ENCODE measurements at places on chromosomes 12 and 14.

DNA sequence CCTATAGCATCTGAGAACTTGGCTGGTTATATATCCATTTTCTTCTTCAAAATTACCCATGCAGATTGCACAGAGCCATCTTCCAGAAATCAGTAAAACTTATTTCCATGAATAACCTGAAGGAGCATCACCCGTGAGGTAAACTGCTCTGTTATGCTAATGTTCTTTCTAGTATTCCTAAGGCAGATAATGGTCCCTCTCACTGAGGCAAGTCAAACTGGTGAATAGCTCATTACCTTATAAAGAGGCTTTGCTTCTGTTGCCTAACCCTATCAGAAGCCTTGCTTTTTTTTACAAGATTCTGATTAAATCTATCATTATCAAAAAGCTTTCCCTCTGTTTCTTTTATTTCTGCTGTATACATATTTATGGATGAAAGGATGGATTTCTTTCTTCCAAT, 307.6 kb upstream of the FLRT2 start:
- DNase-seq, result no peak

GRCh38 chr12:80761838-80762237, 45.1 kb downstream of the MYF5 start:
- DNase-seq, result no peak

DNA sequence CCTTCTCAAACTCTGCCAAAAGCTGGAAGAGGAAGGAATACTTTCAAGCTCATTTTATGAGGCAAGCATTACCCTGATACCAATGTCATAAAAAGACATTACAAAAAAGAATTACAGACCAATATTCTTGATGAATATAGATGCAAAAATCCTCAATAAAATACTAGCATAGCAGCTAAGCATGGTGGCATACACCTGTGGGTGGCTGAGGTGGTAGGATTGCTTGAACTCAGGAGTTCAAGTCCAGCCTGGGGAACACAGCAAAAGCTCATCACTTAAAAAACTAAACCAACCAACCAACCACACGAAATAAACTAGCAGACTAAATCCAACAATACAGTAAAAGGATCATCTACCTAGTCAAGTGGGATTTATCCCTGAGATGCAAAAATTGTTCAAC, 29.6 kb downstream of the A2M start:
- DNase-seq, result no peak

- DNase-seq, result no peak
These were observed at the start of gene ACACB for GRCh38 chr12:109115758-109116610. Gene ACACB (plus strand): TSS chr12:109116587. CDS start chr12:109139406, 22,819 bp downstream.

- DNase-seq, result no peak
These were observed 7.4 kb downstream of the LRP1 start for GRCh38 chr12:57135527-57136326.

Measured in CD4-positive, alpha-beta T cell treated with Interleukin-15 for 1 hour (primary cell).